ENCODE measurements at places on chromosomes 7 and 10. TPM values are rescaled to one million over a fixed set of nuclear protein-coding genes. Genes with fewer than 3 reads are reported as not detected.

GRCh38 chr7:134742688-134743350, 36.6 kb upstream of the CALD1 start:
- no peak overlapping the region for H3K27ac ChIP-seq
- no peaks in the 10 kb centered on the region for H3K27me3 ChIP-seq
- no peak for DNase-seq
- no peaks in the 10 kb centered on the region for H3K36me3 ChIP-seq

DNA sequence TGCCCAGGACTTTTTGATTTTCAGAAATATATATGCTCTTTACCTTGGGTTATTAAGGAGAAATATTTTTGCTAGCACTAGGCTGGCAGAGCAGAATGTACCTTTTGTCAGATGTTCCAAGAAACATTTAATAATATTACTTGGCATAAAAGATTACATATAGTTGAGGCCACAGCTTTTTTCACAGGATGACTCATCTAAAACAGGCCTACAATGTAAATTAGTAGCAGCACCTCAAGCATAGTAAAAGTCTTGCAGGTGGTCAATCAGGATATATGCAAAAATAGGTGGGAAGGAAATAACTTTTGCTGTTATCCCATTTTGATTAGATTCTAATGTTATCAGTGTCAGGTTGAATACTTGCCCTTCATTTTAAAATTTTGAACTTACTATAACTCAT, 14.9 kb upstream of the ITGB1 start:
- no peak overlapping the region for H3K4me3 ChIP-seq
- DNase-seq: peak; percentile 31
- H3K27me3 ChIP-seq: no peaks in the 10 kb centered on the region
- H3K27ac ChIP-seq: no peak overlapping the region

GRCh38 chr7:121373177-121373576, 22.9 kb downstream of the FAM3C start:
- no peaks in the 10 kb centered on the region for H3K27me3 ChIP-seq
- DNase-seq: no peak
- no peak overlapping the region for H3K4me3 ChIP-seq
- H3K27ac ChIP-seq: peak overlapping the region; percentile 37
- H3K36me3 ChIP-seq: no peaks in the 10 kb centered on the region

The OR2A2 gene
- total RNA-seq: not detected

DNA sequence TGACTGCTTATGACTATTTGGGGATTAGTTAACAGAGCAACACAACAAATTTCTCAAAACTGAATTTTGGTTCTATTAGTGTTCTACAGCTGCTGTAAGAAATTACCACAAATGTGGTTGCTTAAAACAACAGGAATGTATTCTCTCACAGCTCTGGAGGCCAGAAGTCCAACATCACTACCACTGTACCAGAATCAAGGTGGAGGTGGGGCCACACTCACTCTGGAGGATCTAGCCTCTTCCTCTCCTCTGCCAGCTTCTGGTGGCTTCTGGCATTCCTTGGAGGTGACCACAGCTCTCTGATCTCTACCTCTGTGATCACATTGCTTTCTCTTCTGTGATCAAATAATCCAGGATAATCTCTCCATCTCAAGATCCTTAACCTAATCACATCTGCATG, 194.7 kb upstream of the BMPER start:
- no peaks in the 10 kb centered on the region for H3K27me3 ChIP-seq
- H3K4me3 ChIP-seq: no peak overlapping the region
- DNase-seq: no peak
- no peak overlapping the region for H3K27ac ChIP-seq
- H3K4me1 ChIP-seq: peaks cover 5% of the 10 kb centered on the region
- no peaks in the 10 kb centered on the region for H3K36me3 ChIP-seq

GRCh38 chr7:96667026-96667425, 42.6 kb downstream of the SEM1 start:
- H3K27me3 ChIP-seq: no peaks in the 10 kb centered on the region
- H3K36me3 ChIP-seq: no peaks in the 10 kb centered on the region
- no peak for DNase-seq
